ENCODE measurements at places on chromosomes 12 and 14.

DNA sequence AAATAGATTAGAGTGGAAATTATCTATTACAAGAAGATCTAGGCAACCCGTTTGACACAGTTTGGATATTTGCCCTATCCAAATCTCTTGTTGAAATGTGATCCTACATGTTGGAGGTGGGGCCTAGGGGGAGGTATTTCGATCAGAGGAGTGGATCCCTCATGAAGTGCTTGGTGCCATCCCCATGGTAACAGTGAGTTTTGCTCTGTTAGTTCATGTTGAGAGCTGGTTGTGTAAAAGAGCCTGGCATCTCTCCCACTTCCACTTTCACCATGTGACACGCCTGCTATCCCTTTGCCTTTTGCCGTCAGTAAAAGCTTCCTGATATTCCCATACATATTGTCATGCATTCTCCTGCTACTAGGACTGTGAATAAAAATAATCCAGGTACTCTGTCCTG is 66.4 kb upstream of the FLRT2 start:
- DNase-seq: no peak

DNA sequence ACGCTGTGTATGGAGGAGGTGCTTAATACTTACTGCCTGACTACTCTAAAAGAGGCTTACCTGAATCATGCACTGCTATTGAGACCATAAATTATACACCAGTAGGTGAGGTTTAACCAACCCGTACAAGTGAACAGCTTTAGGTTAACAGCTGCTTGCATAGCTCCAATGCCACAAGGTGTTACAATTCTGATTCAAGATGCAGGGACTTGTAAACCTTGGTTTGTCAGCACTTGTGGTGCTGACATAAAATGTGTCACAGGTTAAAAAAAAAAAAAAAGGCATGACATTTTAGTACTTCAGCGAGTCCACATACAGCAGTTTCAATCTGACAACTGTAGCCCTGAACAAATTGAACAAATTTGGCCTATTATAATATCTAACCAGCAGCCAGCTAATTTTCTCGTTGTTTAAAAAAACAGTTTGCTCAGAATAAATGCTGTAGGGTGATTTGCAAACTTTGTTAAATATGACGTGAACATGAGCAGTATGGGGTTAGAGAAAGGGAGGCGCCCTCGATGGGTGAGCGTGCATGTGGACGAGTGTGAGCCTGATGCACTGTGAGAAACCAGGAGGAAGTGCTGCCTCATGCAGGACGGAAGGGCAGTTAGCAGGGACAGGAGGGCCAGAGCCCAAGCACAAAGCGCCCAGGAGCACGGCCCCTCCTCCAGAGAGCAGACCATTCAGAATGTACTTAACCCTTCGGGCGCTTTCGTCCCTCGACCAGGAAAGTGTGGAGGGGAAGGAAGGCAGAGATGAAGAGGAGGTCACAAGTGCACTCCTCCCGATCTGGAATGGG is 44.7 kb downstream of the TCHP start:
- DNase-seq: no peak

- no peak for DNase-seq
These were observed 30.0 kb upstream of the EID3 start for GRCh38 chr12:104273503-104273902.

DNA sequence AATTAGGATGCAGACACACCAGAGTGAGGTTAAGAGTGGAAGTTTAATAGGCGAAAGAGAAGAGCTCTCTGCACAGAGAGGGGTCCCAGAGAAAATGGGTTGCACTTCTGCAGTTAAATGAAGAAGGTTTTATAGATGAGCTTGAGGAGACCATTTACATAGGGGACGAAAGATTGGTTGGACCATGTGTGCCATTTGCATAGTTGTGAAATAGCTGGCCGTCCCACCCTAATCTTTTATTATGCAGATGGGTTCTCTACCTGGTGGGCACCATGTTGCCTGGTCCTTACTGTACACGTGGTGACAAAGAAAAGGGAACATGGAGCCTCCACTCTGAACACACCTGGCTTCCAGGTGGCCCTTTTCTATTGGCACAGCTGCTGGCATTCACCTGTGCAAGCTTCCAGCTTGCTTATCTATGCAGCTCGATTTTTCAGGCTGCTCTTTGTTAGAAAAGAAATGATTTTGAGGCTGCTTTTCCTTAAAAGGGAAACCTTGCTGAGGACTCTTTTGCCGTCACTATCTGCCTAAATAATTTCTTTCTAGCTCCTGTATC is 67.1 kb upstream of the SRSF5 start:
- DNase-seq: no peak

- no peak for DNase-seq
These were observed 31.2 kb downstream of the CCDC59 start for GRCh38 chr12:82326905-82327503.

DNA sequence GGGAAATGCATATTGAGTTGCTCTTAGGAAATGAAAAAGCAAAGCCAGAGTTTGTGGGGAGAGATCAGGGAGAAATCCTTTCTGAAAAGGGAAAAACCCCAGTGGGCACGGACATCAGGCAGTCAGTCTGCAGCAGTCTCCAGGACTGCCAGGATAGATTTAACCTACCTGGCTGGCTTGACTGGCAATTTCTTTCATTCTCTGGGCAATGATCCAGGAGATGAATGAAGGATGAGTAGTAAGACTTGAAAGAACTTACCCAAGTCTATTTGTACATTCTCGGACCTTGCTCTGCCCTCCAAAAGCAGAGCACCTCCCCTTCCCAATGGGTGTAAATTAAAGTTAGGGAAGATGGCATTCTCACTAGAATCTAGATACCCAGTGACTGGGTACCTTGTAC is 42.9 kb downstream of the CMAS start:
- no peak for DNase-seq

DNA sequence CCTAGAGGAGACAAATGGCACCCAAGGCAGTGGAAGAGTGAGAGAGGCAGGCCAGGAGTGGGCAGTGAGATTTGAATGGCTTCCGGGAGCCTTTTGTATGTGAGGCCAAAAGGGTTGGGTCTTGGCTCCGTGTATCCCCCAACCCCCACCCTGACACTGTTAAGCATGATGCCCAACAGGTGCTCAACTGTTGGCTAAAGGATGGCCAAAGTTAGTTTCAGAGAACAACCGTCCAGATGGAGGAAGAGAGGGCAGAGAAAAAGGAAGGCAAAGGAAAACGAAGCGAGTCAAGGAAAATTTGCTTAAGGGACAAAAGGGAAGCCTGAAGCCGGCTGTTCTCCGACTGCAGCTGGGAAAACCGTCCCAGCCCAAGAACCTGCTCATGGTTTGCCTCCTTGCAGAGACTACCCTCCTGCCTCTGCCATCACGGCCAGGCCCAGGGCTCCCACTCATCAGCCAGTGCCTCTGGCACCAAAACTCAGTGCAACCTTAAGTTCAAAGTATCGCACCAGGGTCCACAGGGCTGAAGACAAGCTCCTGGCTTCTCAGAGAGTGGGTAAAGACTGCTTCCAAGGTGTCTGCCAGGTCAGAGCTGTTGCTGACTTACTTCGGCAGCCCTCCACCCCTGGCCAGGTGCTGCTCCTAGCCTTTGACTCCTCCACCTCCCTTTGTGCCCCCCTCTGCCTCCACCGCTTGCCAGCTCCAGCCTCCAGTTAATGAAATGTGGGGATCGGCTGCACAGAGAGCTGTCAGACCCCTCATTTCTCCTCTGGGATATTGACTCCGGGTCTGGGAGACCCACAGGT is 4.2 kb upstream of the C1QL4 start:
- DNase-seq: no peak

DNA sequence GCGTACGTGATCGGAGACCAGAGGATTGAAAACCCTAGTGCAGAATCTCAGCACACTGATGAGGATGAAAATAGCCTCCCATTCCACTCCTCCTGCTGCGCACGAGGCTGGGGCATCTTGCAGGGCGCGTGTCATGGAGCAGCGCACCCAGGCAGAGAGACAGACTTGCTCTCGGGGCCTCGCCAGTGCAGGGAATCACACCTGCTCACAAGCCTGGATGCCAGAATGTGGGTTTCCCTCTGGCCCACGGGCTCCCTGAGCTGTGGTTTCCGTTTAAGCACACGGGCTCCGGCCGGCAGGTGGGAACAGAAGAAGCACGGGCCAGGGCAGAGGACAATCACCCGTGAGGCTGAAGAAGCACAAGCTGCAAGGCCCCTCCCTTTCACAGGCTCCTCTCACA is 2.0 kb downstream of the FGF6 start:
- DNase-seq: no peak

GRCh38 chr14:64614805-64615391 is 65.1 kb downstream of the PPP1R36 start:
- no peak for DNase-seq

DNA sequence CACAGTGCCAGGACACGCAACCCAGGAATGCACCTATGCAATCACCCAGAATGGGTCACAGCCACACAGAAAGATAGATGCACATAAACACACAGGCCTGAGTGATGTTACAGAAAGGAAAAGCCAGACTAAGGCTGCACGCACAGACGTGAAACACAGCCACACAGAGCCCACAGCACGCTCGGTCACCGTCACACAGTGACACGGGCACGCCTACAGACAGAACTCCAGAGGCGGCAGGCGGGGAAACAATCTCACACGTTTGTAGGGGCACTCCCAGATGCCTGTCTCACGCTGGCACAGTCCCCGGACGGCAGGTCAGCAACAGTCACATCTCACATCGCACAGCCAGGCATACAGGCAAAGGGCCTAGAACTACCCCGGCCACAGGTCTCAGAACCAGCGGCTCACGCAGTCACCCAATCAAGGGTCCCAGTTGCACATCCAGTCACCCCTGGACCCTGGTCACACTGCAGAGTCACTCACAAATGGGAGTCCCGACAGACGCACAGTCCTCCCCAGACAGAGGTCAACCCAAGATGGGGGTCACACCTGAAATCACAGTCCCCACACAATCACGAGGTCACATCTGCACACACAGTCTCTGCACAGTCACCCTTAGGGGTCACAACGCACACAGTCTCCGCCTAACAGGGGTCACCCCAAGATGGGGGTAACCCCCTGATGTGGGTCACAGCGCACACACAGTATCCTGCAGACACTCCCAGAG is 790 bp downstream of the SSH1 start:
- DNase-seq: peak; percentile 56

DNA sequence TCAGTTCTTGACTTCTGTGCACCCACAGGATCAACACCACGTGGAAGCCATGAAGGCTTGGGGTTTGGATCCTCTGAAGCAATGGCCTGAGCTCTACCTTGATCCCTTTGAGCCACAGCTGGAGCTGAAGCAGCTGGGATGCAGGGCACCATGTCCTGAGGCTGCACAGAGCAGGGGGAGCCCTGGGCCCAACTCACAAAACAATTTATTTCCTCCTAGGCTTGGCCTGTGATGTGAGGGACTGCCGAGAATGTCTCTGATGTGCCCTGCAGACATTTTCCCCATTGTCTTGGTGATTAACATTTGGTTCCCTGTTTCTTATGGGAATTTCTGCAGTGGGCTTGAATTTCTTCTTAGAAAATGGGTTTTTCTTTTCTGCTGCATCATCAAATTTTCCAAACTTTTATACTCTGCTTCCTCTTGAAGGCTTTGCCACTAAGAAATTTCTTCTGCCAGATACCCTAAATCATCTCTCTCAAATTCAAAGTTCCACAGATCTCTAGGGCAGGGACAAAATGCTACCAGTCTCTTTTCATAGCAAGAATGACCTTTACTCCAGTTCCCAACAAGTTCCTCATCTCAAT is 288.2 kb downstream of the CCDC59 start:
- DNase-seq: no peak

DNA sequence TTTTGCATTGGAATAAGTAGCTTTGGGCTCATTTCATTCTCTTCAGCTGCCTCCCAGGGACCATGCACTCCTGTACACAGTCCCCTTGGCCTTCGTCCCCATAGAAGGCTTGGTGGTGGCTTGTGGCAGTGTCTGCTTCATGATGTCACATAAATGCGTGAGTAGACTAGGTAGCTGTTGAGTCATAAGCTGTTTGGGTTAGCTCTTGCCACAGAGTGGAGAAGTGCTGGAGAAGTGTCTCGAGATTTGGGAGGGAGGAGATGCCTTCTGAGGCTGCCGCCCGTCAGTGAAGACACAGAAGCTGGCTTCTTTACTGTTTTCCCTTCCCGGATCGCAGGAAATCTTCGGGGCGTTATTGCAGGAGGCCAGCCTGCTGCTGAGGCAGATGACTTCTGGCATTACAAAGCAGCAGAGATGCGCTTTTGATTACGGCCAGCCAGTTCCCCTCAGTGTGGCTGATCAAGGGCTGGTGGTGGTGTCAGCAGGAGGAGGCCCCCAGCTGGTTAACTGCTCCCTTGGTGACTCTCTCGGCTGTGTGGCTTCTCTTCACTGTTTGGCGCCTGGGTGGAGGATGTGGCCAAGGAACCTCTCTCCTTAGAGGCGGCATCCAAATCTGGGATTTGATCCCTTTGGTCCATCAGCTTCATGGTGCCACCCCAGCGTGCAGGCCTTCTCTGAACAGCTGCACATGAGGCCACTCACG is 67.6 kb downstream of the AACS start:
- DNase-seq: no peak

GRCh38 chr14:87002776-87003175 is 990.2 kb downstream of the GALC start:
- DNase-seq: no peak

DNA sequence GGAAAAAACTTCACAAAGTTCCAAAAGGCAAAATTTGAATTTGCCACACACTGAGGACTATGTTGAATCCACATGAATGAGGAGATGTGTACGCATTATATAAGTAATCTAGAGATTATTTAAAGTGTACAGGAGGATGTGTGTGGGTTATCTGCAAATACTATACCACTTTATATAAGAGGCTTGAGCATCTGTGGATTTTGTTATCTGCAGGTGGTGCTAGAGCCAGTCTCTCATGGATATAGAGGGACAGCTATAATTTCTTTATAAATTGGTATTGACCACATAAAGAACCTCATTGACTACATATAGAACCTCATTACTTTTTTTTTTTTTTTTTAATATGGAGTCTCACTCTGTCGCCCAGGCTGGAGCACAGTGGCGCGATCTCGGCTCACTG is 32.2 kb upstream of the RXYLT1 start:
- DNase-seq: no peak

Data from BJ (cell line).